ENCODE measurements at places on chromosomes 11 and 22.

DNA sequence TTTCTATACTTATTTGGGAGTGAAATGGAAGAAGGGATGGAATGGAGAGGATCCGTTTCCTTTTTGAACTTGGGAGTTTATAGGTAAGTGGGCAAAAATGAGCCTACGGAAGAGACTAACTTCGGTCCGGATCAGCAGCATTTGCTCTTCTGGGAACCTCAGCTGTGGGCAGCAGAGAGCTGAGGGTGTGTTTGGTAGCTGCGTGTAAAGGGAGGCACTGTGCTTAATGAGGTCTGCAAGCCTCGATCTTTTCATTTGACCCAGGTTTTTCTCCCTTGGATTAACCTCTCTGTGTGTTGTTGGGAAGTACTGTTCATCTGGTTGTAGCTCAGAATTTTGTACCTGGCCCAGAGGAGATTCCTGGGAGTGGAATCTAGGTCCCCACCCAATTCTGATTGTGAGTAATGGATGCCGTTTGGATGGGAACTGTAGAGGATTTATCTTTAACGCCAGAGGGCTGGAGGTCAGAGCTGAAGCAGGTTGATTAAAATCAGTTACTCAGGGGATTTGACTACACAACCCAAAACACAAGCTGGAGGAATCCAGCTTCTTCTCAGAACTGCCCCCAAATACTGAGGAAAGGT, 201.6 kb upstream of the SORL1-AS1 start:
- no peak for DNase-seq

- DNase-seq, result no peak
Observed at GRCh38 chr11:36588099-36588498, 6.2 kb upstream of the IFTAP start.

GRCh38 chr11:844693-845644, 2.3 kb downstream of the TSPAN4 start:
- peak; percentile 86 for DNase-seq

- DNase-seq, result no peak
Observed at GRCh38 chr11:117766026-117766425, 31.0 kb downstream of the DSCAML1 start.

DNA sequence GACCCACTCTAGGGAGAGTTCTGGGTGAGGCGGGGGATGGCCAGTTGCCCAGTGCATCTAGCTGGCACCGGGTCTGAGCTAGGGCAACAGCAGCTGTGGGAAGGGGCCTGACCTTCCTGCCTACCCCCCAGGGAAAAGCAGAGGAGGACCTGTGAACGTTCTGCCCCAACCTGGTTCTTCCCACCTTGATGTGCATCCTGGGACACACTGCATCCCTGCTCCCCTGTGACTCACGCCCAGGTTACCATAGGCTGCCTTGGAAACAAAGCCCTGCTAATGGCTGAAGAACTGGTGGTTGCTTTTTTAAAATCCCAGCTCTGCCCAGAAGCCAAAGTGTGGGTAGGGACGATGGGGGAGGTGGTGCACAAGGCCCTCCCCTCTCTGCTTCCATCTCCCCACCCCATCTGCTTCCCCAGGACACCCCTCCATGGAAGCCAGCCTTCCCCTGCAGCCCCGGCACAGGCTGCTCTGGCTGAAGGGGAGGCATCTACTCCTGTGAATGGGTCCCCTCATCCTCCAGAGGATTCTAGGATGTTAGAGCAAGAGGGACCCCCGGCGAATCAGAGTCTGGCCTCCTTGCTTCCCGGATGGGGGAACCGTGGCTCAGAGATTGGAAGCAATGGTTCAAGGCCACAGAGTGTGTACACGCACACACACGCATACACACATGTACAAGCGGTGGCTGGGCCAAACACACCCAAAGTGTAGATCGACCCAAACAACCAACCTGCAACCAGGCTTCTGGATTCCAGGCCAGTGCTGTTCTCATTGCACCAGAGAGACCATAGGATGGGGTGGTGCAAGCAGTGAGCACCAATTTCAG, 7.6 kb upstream of the C11orf96 start:
- no peak for DNase-seq

DNA sequence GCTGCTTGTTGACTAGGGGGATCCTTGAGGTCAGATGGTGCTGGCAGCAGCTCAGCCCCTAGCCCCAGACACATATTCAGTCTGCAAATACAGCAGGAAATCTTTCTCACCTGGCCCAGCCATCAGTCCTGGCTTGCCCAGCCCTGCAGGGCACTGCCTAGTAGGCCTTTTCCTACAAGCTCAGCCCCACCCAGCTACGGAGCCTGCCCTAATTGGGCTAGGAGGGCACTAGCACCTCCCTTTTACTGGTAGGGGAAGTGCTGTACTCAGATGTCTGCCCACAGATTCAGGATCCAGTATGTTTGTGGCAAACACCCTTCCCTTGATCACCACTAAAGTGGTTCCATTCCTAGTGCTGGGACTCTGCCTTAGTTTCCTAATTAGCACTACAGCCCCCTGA, 257.1 kb upstream of the CADM1 start:
- DNase-seq, result no peak

GRCh38 chr11:111066846-111067245, 178.7 kb upstream of the POU2AF2 start:
- no peak for DNase-seq

- no peak for DNase-seq
Observed at GRCh38 chr11:47857892-47858543, 9.9 kb upstream of the NUP160 start.

- no peak for DNase-seq
Observed at GRCh38 chr22:38207898-38208432, 6.2 kb downstream of the MAFF start.

GRCh38 chr11:106568632-106569031, 449.6 kb downstream of the GUCY1A2 start:
- no peak for DNase-seq
